ENCODE measurements at places on chromosomes 4 and X.

GRCh38 chrX:32084757-32085156 is 1012.9 kb upstream of the FTHL17 start:
- DNase-seq, result no peak

GRCh38 chrX:109384699-109385098 is 97.2 kb downstream of the GUCY2F start:
- DNase-seq, result no peak

DNA sequence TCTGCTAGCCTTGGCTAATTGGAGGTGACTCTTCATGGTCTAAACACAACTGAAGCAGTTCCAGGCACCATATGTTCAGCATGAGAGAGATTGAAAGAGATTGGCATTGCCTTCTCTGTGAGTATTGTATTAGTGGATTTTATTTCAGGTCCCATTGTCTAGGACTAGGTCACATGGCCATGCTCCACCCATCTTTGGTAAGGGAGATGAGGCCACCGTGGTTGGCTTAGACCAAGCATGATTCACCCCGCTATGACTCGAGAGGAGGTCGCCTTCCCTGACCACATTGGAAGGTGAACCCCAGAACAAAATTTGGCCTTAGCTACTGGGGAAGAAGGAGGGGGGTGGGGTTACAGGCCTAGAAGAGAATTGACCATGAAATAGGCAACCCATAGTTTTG is 109.9 kb upstream of the BCOR start:
- DNase-seq, result peak; percentile 53

DNA sequence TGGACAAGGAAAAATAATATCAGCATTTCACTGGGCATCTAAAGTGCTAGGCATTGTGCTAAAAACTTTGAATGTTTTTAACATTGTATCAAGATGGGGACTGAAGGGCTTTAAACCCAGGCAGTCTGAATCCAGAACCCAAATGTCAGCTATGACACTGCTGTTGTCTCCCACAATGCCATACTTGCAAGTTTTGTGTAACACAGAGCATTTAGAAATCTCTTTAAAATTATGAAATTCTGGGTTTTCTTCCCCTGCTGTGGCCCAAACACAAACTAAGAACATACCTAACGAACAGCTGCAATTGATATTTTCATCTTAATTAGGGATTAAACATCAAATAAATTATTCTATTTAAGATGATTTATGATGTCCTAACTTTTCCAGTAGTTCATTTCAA is 66.8 kb upstream of the LSM6 start:
- no peak for DNase-seq

GRCh38 chr4:174225349-174226049 is 58.0 kb downstream of the FBXO8 start:
- DNase-seq, result no peak

DNA sequence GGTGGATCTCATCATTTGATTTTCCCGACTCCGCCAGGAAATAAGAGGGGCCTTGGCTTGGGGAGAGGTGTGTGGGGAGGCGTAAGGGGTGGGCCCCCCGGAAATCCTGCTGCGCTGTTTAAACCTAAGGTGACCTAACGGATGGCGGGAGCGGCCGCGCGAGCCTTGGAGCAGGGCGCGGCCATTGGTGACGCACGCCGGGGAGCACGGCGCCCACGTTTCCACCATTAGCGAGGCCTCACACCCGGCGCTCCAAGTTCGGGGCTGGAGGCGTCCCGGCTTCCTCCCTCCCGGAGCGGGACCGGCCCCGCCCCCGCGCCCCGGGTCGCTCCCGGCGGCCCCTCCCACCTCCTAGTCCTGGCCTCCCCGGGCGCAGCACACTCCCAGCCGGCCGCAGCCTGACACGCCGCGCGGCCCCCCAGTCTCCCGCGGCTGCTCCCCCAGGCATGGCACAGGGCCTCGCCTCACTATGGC is at the start of gene SMS:
Gene SMS (plus strand): TSS at position 354 of the 474 bp plus-strand sequence. CDS start 116 bp downstream, at position 470.
- DNase-seq, result peak; percentile 77
